ENCODE measurements at places on chromosomes 12 and 14.

- no peak for DNase-seq
Observed at GRCh38 chr14:69880893-69881292, 1.7 kb downstream of the SMOC1 start.

- DNase-seq: no peak
Observed at GRCh38 chr12:25585021-25585523, 32.0 kb upstream of the LMNTD1 start.

- no peak for DNase-seq
Observed at GRCh38 chr14:68337279-68337678, 455.6 kb downstream of the ZFP36L1 start.

DNA sequence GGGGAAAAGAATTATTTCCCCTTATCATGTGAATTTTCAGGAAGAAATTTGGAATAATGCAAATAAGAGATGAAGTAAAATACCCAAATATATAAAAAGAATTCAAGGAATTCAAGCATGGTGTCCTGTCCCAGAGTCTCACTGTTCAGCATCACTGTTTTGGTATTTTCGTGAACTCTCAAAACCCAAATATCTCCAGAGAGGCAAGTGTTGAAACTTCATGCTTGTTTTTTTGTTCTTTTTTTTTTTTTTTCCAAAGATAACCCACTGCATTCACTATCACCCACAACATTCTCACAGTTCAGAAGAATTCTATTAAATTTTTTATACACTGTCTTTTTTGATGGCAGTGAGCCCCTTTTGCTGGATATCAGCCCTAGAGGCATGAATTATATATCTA lies 354.9 kb downstream of the DIO2 start:
- DNase-seq: no peak

DNA sequence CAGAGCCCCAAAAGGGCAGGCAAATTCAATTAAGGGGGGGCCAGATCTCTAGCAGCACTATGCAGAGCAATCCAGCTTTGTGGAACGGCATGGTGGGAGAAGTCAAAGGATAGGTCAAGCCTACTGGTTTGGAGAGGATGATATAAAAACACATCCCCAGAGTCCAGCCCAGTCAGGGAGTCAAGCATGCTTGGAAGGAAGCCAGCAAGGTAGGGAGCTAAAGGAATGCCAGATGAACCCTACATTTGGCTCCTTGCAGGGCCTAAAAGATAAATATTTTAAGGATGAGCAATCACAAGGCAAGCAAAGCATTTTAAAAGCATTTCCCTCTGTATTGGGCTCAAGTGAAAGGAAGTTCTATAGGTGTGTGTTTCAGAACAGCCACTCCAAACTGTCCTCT lies 21.4 kb downstream of the KCTD10 start:
- DNase-seq: no peak

- DNase-seq: no peak
Observed at GRCh38 chr14:52089218-52089617, 20.4 kb upstream of the NID2 start.

DNA sequence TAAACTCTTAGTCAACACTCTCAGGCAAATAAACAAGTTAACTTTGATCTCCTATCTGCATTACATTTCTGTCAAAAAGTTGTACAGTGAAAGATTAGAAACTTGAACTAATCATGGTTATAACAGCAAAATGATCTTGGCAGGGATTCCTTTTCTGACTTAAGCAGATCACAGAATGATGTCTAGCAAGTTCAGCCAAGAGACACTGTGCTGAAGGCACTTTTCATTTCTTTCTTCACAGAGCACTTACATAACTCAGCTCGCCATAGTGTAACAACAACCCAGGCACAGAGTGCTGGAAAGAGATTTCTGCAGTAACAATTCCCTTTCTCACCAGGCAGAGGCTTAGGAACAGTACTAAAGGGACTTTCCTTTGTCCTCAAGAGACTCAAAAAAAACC lies 19.6 kb upstream of the CSRP2 start:
- no peak for DNase-seq

DNA sequence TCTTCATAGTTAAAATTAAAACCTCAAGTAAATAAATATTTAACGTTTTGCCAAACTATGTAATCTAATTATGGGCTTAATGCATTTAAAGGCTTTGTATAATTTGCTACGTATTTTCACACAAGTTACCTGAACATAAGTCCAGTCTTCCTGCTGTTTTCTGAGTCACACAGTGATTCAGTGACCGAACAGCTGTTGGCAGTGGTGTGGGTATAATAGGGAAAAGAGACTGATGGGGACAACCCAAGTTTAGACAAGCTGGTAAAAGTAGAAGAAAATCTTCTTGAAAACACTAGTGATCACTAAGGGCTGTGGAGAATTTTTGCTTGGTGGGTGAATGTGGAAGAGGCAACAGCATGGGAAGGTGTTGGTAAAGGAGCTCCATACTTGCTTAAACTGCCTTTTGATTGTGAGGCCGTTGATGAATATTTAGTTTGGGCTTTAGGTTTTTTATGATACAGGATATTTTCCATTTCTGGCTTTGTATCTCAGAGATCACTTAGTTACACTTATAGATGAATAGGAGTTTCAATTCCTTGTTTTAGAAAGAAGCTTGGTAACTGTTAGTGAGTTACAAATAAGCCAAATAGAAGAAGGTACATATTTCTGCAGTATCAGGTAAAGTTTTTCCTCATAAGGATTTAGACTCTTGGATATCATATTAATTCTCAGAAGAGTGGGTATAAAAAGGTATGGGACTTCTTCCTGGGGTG lies 23.9 kb downstream of the LRRK2 start:
- no peak for DNase-seq

DNA sequence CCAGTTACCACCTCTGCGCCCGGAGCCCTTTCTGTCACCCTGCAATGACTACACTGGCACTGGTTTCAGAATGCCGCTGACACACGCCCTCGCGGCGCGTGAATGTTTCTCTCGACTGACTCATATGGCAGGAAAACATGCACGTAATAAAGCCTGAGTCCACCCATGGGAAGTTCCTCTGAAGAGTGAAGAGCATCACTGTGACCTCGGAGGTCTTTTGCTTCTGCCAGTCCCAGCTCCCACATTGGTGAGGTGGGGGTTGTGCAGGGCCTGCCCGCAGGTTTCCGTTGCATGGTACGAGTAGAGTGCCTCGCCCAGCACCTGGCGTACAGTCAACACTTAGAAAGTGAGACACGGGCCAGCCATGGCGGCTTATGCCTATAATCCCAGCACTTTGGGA lies 11.1 kb upstream of the SLC6A12 start:
- DNase-seq: no peak

DNA sequence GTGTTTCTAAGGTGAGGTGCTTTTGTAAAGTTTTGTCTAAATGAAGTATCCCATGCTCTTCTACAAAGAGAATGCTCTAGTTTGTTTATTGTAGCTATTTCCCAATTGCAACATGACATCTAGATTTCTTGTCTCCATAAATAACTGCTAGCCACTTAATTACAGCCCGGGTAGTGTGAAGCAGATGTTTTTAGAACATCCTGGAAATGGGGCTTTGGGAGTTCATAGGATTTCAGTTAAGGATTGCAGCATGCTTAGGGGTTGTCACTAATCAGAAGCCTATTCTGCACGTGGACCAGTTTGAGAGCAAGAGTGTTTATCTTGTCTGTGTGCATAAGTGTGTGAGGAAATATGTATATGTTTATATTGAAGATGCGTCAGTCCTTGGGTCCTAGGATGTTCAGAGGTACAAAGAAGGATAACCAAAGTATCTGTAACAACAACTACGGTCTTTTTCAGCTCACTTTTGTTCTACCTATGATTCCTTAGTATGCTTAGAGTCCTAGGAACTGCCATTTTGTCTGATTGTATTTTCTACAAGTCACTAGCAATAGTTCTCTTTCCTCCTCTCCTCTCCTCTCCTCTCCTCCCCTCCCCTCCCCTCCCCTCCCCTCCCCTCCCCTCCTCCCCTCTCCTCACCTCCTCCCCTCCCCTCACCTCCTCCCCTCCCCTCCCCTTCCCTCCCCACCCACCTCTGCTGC lies 135.3 kb downstream of the ACSS3 start:
- no peak for DNase-seq

- DNase-seq: no peak
Observed at GRCh38 chr14:74425525-74426201, 347 bp downstream of the SYNDIG1L start.

DNA sequence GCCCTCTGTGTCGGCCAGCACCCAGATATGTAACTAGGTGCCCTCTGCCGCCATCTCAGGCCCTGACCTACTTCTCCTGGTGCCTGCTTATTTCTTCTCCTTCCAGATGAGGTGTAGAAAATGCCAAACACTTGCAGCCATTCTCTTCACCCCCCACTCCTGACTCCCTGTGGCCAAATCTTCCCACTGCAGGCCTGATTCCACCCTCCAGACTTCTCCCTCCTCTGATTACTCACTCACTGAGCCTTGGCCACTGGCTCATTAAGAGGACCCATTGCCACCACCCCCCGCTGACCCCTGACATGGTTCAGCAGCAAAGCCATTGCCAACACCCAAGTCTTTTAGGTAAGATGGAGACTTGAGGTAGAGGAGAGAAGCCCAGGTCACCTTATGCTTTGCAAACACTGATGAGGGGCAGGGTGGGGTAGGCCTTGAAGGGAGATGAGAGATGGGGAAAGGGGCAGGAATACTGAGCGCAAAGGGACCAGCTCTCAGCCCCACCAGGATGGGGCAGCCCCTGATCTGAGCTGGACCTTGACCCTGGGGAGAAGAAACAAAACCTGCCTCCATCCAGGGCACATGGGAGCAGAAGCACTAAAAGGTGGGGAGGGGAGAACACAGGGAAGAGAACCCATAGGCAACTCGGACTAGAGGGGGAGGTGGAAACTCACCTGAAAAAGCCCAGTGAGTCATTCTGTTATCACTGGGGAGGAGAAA lies 25.1 kb upstream of the ANO2 start:
- no peak for DNase-seq

DNA sequence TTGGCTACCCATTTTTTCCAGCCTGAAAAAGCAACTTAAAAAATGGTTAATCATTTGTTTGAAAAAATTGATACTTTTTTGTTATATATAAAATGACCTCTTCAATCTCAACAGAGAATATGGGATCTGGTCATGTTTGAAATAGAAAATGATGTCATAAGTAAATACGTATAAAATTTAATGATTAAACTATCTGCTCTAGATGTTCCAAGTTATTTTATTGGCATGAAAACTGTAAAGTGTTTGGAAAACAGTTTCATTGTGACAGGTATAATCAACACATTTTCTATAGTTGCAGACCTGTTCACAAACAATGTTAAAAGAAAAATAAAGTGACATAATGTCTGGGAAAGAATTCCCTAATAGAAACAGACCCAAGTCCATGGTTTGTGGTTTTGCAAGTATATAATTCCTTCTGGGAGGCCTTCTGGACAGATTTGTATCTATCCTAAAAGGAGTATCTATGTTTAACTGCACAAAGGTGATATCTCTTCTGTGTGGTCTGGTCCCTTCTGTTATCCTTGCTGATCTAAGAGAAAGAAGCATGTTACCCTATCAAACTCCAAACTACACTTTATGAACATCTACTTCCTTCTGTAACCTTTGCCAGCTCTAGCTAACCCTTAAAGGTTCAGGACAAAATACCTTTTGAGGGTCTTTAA lies 39.5 kb upstream of the LRIG3 start:
- DNase-seq: no peak

- DNase-seq: no peak
Observed at GRCh38 chr12:3152892-3153291, 75.7 kb downstream of the TSPAN9 start.

DNA sequence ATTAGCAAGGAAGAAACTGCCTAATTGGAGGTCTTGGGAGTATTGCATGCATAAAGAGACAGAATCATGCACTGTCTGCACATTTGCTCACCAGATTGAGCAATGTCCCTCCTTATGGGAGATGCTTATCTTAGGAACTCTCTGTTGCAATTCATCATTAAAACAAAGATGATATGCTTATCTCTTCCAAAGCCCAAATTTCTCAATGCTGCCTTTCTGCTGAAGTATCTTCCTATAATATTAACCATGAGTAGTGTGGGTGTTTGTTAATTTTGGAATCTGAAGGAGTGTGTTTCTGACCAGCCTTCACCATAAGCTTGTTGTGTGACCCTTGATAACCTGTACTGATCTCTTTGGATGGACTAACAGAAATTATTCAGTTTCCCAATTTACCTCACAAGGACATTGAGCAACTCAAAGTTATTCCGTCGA lies 1257.6 kb upstream of the FLRT2 start:
- no peak for DNase-seq

DNA sequence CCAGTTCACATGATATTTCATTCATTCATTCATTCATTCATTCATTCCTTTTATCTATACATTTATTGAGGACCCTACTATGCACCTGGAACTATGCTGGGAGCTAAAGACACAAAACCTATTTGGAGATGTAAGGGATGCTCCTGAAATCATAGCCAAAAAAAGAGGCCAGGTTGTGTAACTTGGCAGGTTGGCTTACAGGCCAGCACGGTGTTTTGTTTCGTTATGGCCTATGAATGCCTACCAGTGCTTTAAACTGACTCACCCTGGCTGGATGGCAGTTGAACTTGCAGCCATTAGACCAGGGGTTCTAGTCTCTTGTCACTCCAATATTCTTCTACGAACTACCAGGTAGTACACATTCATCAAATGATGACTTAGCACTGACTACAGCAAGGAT lies 15.7 kb downstream of the MAP3K9 start:
- no peak for DNase-seq

GRCh38 chr12:69068448-69068847 lies 135.5 kb upstream of the CPM start:
- DNase-seq: no peak

DNA sequence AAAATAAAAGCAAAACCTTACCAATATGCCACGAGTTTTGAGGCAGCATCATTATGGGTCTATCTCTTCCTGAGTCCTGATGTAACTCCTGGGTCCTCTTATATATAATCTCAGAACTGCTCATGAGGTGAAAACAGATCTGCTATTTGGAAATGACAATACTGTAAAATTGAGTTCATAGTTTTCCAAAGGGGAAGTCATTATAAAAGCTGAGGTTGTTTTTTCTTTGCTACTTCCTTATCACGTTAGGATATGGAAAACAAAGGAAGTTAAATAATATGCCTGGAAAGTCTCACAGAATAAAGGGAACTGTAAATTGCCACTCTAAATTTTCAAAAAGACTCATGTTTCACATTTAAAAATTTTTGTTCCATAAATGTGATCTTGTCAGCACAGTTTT lies at the start of gene CD163L1:
Gene CD163L1 (minus strand): TSS at position 78 of the 400 bp plus-strand sequence. CDS start 26 bp downstream, at position 52.
- no peak for DNase-seq

DNA sequence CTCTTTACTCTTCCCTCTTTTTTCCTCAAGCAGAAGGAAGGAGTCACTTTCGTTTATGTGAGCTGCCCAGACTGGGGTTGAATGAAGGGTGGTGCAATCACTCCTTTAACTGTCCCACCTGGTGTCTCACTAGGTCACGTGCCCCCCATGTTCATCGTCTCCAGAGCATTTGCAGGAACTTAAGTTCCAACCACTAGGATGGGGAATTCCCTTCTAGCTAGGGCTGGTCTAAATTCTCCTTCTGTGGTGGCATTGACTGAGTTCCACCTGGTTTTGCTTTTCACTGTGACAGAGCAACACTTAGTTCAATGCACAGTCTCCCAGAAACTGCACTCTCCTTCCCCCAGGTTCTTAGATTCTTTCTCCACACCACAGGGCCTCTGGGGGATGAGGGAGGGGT lies 9.5 kb downstream of the FANCM start:
- no peak for DNase-seq

Measured in iPS DF 19.7 (cell line).